ENCODE measurements at places on chromosomes 12 and 14.

GRCh38 chr14:99649219-99649618 lies 4.3 kb downstream of the HHIPL1 start:
- no peak for DNase-seq

- no peak for DNase-seq
These were observed 128.8 kb downstream of the CCDC60 start for GRCh38 chr12:119463211-119463926.

DNA sequence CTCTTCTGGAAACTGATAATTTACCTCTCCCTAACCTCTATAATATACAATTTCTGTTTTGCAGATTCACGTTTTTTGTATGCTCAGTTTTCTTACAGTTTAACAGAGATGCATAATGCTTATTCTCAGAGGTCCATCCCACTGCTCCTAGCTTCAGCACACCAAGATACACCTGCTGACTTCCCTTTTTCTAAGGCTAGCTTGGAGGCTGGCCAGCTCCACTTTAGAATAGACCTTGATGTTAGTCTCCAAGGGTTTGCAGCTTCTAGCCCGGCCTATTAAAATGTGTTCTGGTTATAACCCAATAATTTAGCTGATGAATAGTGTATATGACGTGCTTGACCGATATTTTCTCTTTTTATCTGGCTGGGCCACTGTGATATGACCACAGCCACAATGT lies 261.2 kb downstream of the EGLN3 start:
- no peak for DNase-seq

DNA sequence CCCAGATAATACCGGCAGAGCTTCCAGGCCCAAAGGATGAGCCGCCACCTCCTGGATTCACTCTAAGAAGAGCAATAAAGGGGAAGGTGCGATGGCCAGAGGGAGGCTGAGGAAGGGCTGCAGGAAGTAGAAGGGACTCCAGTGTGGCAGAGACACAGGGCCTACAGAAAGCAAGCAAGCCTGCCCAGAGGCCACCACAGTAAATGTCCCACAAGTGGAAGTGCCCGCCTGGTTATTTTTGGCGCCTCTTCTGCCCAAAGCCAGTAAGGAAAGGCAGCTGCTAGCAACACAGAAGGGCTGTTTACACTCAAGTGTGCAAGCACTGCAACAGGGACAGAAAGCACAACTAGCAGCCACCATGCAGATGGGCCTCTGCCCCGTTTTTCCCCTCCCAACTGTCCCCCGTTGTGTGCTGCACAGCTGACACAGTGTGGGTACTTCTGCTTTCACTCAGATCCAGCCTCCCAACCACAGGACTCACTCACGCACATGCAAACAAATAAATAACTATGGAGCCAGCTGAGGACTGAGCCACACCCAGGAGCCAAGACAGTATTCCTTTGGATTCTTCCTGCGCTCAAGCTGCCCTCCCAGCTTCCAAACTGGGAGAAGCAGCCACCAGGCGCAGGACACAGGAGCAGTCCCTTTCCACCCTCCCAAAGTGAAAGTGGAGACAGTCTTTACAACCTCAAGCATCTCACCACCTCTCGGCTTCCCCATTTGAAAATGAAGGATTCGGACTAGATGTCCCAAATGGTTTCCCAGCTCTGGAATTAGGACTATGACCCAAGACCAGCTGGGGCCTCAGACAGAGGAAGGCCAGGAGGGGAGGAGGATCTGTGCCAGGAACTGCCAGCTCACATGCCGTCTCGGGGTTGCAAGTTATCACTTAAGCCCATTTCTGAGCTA lies 40.0 kb upstream of the PNMA1 start:
- peak; percentile 70 for DNase-seq

GRCh38 chr12:93563807-93564538 lies 8.5 kb upstream of the SOCS2 start:
- no peak for DNase-seq

- DNase-seq: no peak
These were observed 90.4 kb downstream of the MIA2 start for GRCh38 chr14:39324097-39324496.

Data from midbrain (tissue), 1 donor.